Suppressor macrophage (primary cell): ENCODE measurements at places on chromosomes 16 and 17.

- DNase-seq, result peak; percentile 37
These were observed 2.7 kb downstream of the PLEKHH3 start for GRCh38 chr17:42673885-42674754.

DNA sequence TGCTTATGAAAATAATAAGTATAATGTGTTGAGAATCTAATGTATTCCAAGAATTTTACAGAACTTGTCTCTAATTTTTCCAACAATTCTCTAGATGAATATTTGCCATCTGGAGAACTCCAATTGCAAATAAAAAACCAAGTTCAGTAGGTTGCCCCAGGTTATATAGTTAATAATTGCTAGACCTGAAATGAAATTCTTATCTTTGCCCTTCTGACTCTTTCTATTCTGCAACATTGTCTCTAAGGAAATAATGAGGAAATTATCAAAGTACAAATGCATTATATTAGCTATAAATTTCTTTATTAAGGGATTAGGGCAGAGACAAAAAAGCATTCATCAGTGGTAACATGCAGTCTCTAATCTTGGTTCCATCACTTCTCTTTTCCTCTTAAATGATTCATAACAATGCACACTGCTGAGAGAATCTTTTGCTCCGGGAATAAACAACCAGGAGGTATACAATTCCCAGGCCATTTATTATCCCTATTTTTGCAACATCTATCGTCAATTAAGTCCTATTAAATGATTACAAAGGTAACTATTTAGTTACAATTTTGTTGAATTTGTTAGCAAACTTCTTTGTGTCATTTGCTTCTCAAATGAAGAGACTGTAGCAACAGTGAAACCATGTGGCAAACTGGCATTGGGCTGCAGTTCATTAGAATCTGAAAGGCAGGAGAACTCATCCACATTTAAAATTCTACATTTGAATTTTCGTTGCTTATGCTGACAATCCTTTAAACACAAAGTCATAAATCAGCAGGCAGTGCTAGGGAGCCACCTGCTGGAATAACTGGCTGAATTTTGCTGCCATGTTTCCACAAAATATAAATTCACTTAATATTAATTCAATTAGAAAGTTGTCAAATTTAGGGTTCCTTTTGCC lies 349.6 kb downstream of the KIF2B start:
- no peak for DNase-seq

DNA sequence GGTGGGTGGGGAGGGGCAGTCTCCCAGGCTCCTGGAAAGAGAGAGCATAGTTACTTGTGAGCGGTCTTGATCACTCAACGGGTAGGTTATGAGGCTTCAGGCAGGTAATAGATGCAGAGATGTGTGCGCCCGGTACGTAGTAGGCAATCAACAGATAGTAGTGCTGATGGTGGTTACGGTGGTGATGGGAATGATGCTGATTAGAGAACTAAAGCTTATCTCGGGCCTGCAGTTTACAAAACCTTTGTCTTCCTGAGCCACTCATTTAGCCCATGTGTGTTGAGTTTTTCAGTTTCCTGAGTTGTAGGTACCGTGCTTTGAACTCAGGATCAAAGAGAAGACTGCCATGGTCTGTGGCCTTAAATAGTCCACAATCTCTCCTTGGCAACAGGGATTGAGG lies 401.0 kb downstream of the SNX29 start:
- DNase-seq, result no peak

- no peak for DNase-seq
These were observed 8.5 kb downstream of the ABCA10 start for GRCh38 chr17:69220098-69220497.

DNA sequence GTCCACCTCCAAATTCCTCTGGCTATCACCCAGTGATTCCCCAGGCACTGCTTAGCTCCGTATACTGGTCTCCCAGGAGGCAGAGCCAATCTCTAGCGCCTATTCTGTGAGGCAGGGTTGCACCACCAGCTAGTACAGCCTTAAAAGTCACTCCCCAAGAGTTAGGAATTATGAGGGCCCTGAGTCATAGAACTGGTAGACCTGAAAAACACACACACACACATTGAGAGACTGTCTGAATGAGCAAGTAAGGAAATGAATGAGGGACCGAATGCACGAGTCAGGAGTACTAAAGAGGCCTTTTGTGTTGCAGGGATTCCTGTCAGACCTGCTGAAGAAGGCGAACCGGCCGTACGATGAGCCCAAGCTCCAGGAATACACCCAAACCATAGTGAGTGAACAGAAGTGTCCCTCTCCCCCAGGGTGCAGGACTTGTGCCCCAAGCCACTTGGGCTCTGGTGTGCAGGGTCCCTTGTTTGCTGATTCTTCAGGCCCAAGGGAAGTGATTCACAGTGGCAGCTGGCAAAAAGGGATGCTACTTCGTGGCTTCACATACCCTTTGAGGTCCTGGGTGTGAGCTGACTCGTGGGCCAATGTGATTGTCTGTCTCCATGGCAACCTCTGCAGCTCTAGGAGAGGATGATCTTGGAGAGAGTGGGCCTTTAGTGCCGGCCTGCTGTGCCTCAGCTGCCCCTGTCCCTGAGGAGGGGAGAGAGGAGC lies 24.7 kb downstream of the CALB2 start:
- DNase-seq, result no peak

GRCh38 chr17:74859459-74860228 lies at the start of gene GRIN2C:
GRIN2C (minus strand) TSS chr17:74859885; CDS start chr17:74855092, 4,793 bp downstream.
- DNase-seq, result no peak

DNA sequence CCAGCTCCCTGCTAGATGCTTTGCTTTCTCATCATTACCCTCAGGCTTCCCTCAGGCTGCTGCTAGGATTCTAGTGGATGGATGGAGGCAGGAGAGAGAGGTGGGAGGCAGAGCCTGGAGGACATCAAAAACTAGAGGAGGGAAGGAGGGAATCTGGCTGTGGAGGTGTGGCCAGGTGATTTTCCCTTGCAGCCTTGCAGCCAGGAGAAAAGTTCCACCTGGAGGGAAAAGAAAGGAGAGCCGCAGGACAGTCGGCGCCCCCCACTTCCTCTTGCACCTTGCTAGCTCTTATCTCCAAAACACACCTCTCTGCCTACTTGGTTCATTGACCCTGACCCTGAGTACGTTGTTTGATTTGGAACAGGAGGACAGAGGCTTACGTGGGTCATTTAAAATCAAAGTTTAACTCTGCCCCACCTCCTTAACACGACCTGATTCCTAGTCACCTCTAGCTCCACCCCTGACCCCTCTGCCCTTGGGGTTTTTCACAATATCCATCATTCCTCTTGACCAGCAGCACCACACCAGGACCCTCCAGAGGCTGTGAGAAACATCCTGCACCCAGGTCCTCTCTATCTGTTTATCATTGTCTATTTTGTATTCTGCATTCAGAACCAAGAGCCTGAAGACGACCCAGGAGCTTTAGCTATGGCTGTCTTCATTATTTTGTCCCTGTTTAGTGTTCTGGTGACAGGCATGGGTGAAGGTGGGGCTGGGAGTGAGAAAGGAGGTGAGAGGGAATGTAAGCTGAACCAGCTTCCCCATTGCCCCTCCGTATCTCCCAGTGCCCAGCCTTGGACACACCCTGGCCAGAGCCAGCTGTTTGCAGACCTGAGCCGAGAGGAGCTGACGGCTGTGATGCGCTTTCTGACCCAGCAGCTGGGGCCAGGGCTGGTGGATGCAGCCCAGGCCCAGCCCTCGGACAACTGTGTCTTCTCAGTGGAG lies 15.9 kb downstream of the AOC3 start:
- DNase-seq, result no peak

DNA sequence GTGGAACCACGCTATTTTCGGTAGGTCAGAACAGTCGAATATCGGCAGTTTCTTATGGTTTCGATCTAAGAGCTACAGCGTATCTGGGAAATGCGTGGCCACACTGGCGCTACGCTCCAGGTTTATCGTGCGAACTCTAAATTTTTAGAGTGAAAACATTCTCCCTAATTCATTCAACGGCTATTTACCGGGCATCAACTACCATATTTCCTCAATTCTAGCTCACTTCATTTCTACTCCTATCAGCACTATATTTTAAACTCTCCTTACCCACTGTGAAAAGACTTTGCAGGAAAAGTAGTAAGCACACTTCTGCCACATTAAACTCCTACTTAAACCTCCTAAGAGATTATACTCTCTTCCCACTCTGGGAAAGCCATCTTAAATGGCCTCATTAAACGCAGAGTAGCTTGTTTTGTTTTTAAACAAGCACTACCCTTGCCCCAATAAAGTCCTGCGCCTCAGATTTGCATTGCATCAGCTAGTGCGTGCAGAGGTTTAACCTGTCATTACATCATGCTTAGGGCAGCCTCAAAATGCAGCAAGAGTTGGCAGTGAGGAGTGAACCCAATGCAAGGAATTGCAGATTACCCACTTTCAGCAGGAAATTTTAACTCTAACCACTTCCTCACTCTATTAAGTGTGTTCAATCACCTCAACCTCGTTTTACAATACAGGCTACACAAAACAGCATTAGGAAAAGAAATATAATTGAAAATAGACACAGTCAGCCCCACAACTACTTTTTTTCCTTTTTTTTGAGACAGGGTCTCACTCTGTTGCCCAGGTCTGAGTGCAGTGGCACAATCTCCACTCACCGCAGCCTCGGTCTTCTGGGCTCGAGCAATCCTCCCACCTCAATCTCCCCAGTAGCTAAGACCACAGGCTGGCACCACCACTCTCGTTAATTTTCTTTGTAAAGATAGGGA lies 18.8 kb downstream of the SIAH1 start:
- peak; percentile 54 for DNase-seq

DNA sequence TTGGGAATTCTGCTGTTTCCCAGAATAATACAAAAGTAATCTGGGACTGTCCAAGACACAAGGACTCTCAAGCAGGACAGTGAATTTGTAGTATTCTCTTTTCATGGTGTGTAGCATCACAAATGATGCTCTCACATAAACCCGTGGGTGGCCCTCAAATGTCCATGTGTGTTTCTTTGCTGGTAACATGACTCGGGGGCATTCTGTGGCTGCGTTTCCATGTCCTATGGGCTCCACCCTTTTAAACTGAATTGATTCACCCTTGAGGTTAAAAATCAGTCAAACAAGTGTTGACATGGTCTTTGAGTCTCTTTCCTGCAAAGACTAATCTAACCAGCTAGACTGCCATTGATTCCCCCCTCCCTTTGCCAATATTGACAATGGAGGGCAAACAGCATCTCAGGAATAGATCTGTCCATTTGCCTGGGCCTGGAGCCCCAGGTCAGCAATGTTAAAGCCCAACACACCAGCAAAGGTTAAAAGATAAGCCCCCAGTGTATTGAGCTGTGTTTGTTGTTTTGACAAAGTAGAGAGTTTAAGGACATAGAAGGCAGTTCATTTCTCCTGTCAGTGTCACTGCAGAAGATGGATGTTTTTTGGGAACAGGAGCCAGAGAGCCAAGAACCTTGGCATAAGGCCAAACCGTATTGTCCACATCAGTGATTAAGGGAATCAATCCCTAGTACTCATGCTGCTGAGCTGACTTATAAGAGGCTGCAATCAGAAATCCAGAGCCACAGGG lies 117.1 kb upstream of the COX10 start:
- DNase-seq, result no peak

DNA sequence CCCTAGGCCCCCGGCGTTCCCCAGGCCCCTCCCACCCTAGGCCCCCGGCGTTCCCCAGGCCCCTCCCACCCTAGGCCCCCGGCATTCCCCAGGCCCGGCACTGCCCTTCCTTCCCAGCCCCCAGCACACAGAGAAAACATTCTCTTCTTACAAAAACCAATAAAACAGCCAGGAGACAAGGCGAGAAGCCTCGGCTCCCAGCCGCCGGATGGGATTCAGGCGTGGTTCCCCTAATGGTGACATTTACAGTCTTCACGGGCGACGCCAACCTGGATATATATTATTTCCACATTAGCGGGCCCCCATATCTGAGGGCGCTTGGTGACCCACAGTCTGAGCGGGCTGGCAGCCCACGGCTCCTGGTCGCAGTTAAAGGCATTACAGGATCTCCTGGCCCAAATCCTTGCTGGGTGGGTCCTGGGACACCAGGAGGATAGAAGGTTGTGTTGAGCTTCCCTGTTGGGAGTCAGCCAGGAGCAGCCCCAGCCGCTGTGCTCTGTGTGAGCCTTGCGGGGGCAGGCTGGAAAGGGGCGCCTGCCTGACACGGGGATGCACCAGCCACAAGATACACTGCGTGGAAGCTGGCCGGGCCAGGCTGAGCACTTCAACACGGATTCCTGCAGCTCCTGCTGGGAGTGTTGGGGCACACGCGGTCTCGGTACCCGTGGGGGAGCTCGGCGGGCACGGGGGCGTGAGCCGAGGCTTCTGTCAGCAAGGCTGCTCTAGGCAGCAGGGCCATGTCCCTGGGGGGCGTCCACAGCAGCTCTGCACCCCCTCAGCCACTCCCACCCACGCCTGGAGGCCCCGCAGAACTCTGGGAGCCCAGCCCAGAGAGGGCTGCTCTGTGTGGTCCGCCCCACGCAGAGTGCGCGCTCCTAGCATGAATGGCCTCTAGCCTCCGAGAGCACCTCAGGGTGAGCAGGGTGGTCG lies 83.7 kb downstream of the LMF1 start:
- no peak for DNase-seq

GRCh38 chr17:53101706-53102105 lies 721.0 kb upstream of the KIF2B start:
- DNase-seq, result no peak

- no peak for DNase-seq
These were observed 335.6 kb downstream of the UTP18 start for GRCh38 chr17:51595826-51596398.

DNA sequence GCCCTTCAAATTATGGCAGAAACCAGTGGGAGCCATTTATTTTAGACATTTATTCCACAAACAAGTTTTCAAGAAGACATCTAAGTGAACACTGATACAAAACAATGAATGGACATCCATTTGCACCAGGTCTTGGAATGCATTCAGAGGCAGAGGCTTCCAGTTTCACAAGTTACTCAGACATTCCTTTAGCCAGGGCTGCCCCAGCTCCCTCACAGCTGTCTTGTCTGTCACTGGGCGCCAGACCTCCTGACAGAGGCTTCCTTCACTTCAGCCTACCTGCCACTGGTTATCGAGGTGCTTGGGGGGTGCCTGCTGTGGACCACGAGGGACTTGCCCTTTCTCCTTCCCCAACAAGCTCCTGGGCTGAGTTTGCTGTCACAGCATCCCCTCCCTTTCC lies 19.2 kb downstream of the AQP8 start:
- DNase-seq, result no peak

- DNase-seq, result no peak
These were observed 12.0 kb downstream of the HS3ST6 start for GRCh38 chr16:1906055-1906845.

GRCh38 chr16:49463529-49463928 lies 89.9 kb downstream of the C16orf78 start:
- no peak for DNase-seq

- peak; percentile 45 for DNase-seq
These were observed 2.7 kb upstream of the NFE2L1 start for GRCh38 chr17:48045316-48046001.

- peak; percentile 40 for DNase-seq
These were observed 521 bp downstream of the ATMIN start for GRCh38 chr16:81035975-81036750.

GRCh38 chr17:44912763-44913544 lies 2.3 kb downstream of the GFAP start:
- DNase-seq, result no peak

DNA sequence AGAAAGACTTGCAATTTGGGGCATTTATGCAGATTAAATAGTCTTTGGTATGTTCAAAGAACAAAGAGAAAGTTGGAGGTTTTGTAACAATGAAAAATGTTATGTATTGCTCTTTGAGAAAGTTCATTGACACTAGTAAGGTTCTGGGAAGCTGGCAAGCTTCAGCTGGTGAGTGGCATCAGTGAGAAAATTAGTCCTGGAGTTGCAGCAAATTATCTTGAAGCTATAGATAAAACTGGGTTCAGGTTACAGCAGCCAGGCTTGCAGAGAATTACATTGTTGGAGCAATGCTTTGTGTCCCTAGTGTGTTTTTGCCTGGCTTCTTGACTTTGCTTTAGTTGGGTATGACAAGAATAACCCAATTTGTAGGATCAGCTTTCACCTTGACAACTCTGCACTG lies 221.2 kb downstream of the CDH13 start:
- DNase-seq, result no peak
